Non-pigmented ciliary epithelial cell (primary cell): ENCODE measurements at places on chromosomes 12 and 14.

DNA sequence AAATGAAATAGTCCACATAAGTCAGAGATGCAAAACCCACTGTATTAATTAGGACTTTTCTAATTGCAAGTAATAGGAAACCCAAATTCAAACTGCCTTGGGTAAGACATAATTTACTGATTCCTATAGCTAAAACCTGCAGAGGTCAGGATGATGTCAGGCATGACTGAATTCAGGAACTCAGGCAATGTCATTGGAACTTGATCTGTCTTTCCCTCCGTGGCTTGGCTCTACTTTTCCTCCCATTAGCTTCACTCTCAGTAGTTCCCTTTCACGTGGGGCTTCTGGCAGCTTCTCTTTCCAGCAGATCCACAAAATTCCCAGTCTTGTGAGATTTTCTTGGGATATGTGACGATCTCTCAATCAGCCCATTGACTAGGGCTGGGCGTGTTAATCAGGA is 2.4 kb upstream of the JDP2 start:
- DNase-seq = no peak

- no peak for DNase-seq
Measured at GRCh38 chr14:99732436-99733210, 48.5 kb downstream of the CYP46A1 start.

DNA sequence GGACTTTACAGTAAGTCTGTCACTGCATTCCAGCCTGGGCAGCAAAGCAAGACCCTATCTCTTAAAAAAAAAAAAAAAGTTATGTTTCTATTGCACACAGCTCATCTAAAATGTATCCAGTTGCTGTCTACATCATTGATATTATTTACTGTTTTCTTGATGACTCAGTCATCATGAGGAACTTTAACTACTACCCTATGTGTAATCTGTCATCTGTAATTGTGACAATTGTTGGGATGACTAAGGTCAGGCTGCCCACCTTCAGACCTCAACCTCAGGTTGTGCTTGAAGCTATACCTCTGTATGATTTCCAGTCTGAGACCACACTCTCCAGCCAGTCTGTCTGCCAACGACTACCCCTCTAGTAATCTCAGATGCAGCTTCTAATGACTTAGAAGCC is 15.3 kb downstream of the PPP1R13B start:
- DNase-seq = no peak

DNA sequence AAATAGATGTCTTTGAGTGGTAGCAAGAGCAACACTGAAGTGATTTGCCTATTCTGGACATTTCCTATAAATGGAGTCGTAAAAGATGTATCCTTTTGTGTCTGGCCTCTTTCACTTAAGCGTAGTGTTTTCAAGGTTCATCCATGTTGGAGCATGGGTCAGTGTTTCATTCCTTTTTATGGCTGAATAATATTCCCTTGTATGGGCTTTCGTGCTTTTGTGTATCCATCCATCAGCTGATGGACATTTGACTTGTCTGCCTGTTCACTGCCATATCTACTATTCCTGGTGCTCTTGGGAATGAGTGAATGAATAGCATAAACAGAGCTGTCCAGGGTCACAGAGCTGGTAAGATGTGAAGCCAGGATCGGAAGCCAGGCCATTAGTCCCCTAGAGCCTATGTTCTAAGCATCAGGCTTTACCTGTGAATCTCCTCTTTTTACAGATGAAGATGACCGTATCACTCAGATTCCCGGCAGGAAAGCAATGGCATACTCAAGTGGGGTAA is 1.8 kb upstream of the P2RX7 start:
- no peak for DNase-seq

GRCh38 chr12:75900781-75901254 is 130.8 kb downstream of the PHLDA1 start:
- no peak for DNase-seq

GRCh38 chr12:93429852-93430251 is 11.9 kb downstream of the UBE2N start:
- no peak for DNase-seq

GRCh38 chr12:70288817-70289216 is 45.6 kb downstream of the CNOT2 start:
- no peak for DNase-seq

DNA sequence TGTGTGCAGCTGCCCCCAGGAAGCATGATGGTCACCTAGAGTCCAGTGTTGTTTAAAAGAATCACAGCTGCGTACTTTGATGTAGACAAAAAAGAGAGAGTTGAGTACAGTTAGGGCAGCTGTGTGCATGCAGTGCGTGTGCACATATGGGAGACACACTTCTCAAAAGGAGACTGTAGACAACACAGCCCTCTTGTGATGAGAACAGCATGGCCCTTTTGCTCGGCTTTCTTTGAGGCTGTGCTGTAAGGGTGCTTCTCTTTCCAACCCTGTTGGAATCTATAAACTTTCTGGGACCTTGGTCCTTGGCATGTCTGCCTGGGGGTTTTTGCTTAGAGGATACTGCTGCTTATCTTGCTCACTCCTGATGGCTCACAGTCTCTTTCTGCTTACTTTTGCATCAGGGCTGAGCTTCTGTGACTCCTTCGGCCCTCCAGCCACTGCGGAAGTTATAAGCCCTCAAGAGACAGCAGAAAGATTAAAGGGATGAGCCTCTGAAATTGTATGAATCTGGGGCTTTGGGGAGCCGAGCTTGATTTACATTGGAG is 102.9 kb downstream of the DYRK2 start:
- DNase-seq = no peak

DNA sequence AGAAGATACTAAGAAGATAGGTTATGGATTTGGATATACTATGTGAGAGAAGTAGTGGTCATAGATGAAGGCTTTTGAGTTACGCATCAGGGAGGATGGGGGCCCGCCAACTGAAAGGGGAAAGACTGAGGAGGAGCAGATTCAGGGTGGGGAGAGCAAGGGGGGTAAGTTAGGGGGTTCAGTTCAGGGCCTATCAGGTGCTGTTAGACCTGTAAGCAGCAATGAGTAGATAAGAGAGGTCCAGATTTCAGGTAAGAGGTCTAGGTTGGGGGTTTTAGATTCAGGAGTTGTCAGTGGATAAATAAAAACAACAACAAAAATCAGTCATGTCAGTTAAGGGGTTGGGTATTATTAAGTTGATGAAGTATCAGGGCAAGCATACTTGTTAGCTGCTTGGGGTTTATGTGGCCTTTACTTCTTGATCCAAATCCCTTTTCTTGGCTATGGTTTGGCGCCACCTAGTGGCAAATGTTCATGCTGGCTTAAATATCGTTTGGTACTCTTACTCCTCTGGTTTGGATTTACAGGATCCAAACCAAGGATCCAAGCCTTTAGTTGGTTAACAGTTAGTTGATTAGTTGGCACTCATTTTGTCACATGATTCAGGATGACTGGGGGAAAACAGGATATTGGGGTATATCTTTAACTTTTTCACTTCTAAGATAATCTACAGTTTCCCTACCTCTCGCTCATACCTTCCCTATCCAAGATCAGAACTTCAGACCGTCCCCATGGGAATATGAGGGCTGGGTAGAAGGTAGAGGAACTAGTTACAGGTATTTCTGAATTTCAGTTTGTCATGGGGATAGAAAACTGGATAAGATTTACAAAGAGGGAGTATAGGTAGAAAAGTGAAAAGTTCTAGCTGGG is 65.1 kb downstream of the PCNX1 start:
- DNase-seq = peak; percentile 69

DNA sequence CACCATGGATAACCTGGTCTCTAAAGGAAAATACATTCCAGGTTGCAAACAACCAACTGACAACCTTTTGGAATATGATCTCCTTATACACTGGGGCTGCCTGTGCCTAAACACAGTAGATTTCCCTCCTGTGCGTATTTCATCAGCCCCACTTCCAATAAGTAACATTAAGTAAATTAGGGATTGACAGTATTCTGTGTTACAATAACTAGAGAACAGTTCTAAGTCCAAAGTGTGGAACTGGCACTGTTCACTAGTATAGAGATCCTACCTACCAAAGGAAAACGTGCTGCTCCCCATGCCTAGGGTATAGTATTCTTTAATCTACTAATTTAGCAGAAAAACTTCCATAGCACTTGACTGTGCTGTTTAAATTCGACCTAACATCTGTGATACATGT is 82.8 kb downstream of the SLC38A1 start:
- DNase-seq = no peak

- DNase-seq = no peak
Measured at GRCh38 chr12:46517579-46517962, 145.0 kb upstream of the SLC38A2 start.

DNA sequence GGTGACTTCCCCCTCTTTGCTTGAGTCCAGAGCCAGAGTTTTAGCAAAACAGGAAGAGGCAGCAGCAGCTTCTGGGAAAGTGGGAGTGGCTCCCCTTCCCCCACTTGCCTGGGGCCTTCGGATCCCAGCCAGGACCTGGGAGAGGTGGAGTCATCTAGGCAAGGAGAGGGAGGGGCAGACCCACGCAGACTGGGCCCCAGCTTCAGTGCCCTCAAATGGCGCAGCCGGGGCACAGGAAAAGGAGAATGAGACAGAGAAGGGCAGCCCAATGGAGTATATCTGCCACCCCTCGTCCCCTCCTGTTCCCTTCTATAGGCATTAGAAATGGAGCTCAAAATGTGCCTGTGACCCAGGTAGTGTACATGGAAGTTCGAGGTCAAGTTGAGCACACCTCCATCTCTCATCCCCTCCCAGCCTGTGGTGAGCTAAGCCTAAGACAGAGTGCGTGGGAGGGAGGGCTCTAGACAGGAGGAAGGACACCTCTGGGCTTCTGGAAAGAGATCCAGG is 9.3 kb upstream of the HDAC7 start:
- no peak for DNase-seq

- no peak for DNase-seq
Measured at GRCh38 chr12:122126713-122127597, 47.1 kb downstream of the IL31 start.

GRCh38 chr12:3364661-3365462 is 126.1 kb upstream of the PRMT8 start:
- no peak for DNase-seq

DNA sequence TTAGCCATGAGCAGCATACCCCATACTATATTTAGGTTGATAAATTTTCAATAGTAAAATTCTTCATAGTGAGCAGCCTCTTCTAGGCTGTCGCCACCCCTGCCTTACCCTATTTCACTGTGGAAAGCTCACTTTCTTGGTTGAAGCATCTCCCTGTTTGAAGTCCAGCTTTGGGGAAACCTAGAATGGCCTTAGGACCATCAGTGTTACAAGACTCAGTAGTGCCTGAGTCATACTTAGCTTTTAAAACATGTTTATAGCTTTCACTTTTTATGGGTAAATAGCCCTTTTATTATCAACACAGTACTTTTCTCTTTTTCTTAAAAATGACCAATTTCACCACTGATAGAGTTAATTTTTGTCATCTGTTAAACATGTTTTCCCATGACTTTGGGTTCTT is 37.1 kb downstream of the FUT8 start:
- DNase-seq = no peak

- peak; percentile 53 for DNase-seq
Measured at GRCh38 chr14:67986131-67986841, 166.7 kb downstream of the RAD51B start.

GRCh38 chr12:93989949-93990348 is 158.4 kb upstream of the PLXNC1 start:
- DNase-seq = no peak

DNA sequence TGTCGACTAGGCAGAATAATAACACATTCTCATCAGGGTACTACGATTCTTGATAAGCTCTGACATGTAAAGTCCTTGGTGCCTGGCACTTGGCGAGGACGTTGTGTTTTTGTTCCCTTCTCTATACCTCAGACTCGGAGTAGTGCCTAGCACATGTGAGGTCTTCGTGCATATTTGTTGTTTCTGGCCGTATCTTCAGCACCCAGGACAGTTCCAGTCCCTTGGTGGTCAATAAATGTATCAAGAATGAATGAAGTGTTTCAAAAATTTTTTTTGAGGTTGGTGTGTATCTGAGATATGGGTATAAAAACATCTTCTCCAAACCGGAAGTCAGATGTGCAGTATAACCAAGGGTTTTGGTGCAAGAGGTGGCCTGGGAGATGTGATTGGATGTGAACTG is 198.2 kb downstream of the AACS start:
- DNase-seq = no peak

GRCh38 chr12:125310461-125310860 is 245.2 kb downstream of the AACS start:
- no peak for DNase-seq

DNA sequence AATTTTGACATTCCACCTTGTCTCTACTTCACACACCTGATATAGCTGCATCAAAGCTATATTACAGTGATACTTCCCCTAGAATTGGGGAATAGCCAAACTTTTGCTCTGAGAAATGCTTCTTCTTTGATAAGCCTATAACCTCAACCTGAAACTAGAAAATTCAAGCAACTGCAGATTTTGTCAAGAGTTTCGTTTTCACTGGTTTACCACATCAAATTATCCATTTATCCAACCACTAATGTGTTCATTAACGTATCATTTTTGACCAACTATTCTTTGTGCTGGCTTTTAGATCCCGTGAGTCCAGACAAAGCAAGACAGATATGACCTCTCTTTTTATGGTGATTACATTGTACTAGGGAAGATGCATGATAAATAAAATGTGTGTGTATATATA is 13.5 kb upstream of the TAS2R46 start:
- DNase-seq = no peak

- DNase-seq = no peak
Measured at GRCh38 chr14:43789458-43789857, 717.6 kb downstream of the FSCB start.

DNA sequence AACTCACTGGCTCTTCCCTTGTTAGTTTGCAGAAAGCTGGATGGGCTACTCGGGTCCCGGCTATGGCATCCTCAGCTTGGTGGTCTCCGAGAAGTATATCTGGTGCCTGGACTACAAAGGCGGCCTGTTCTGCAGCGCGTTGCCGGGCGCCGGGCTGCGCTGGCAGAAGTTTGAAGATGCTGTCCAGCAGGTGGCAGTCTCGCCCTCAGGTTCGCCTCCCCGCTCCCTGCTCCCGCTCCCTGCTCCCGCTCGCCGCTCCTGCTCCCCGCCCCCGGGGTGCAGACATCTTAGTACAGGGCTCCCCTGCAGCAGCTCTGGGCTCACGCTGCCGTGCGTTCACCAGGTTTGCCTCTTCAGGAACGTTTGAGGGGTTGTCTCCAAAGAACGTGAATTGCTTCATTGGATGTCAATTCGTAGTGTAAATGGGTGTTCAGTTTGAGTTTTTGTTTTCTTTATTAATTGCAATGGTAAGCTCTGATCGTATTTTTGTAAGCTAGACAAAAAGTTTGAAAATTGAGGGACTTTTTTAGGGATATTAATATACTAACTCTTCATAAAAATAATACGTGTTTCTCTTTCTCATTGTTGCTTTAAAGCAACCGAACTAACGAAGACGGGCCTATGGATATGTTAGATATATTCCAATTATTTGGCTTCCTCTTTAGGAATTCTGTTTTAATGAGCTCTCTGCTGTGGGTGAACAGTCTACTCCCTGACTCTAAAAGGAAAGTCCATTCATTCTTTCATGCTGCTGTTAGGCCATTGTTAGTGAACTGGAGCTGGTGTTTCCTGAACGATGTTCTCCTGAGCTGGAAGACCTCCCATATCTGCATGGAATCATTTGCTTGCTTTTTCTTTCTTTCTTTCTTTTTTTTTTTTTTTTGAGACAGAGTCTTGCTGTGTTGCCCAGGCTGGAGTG is 71.3 kb downstream of the ANKRD9 start:
- peak; percentile 18 for DNase-seq

- no peak for DNase-seq
Measured at GRCh38 chr12:126873701-126874100, 1393.3 kb upstream of the TMEM132C start.

- no peak for DNase-seq
Measured at GRCh38 chr14:53306267-53306721, 153.2 kb upstream of the DDHD1 start.

GRCh38 chr12:101592448-101592847 is 2.3 kb upstream of the MYBPC1 start:
- no peak for DNase-seq

GRCh38 chr14:28759653-28760313 is 6.8 kb upstream of the FOXG1 start:
- no peak for DNase-seq
